SK-N-SH (cell line): ENCODE measurements at places on chromosomes 12 and 14.

- no peak for DNase-seq
These were observed 583.0 kb downstream of the TMEM121 start for GRCh38 chr14:106109337-106109736.

- no peak for DNase-seq
These were observed 71.8 kb downstream of the IQSEC3 start for GRCh38 chr12:138171-138897.

- DNase-seq: no peak
These were observed 149.4 kb upstream of the PRMT8 start for GRCh38 chr12:3341594-3341993.

- no peak for DNase-seq
These were observed 86.4 kb downstream of the EML1 start for GRCh38 chr14:99879401-99880295.

GRCh38 chr14:58129208-58129607 lies 22.8 kb downstream of the ARMH4 start:
- no peak for DNase-seq

DNA sequence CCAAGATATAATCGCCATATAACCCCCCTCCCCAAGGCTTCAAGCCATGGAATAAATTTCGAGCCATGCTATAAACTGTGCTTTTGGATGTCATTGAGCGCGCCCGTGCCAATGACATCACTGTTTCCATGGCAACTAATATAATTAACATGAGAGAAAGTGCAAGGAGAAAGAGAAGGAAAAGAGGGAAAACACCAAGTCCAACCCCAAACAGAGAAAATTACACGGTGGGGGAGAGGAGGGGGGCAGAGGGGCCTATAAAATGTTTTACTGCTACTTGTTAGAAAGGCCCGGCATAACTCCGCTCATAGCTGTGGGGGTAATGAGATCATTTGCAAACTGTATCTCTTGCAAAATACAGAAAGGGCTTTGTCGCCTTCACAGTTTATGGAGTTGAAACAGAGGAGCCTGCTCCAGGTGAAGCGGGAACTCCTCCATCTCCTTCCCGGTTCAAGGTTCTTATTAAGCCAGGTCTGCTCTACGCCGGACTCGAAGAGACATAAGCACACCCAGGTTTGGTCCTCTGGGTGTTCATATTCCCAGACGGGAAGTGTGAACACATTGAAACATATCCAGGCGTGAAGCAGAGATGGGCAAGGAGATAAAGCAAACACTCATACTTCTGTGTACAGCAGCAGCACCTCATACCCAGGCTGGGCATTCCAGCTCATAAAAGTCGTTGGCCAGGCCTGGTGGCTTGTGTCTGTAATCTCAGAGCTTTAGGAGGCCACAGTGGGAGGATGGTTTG lies 99.1 kb upstream of the MAP1LC3B2 start:
- no peak for DNase-seq

GRCh38 chr14:49950275-49951228 lies 57.7 kb downstream of the ARF6 start:
- DNase-seq: no peak

DNA sequence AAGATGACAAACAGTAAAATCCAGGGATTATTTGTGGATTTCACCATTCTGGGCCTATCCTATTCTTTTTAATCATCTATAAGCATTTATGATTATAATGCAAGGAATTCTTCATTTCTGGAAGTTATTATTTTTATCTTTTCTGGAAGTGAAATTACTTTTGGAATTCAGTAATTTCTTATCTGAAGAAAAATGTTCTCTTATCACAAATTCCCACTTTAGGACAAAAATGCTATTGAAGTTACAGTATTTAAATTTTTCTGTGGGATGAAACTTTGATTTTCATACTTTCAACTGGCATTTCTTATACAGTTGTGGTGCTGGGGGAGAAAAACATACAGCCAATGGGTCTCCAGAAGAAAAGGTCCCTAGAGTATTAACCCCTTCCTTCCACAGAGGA lies 96.0 kb downstream of the CAND1 start:
- no peak for DNase-seq

GRCh38 chr12:44835641-44836379 lies 40.3 kb downstream of the NELL2 start:
- no peak for DNase-seq

DNA sequence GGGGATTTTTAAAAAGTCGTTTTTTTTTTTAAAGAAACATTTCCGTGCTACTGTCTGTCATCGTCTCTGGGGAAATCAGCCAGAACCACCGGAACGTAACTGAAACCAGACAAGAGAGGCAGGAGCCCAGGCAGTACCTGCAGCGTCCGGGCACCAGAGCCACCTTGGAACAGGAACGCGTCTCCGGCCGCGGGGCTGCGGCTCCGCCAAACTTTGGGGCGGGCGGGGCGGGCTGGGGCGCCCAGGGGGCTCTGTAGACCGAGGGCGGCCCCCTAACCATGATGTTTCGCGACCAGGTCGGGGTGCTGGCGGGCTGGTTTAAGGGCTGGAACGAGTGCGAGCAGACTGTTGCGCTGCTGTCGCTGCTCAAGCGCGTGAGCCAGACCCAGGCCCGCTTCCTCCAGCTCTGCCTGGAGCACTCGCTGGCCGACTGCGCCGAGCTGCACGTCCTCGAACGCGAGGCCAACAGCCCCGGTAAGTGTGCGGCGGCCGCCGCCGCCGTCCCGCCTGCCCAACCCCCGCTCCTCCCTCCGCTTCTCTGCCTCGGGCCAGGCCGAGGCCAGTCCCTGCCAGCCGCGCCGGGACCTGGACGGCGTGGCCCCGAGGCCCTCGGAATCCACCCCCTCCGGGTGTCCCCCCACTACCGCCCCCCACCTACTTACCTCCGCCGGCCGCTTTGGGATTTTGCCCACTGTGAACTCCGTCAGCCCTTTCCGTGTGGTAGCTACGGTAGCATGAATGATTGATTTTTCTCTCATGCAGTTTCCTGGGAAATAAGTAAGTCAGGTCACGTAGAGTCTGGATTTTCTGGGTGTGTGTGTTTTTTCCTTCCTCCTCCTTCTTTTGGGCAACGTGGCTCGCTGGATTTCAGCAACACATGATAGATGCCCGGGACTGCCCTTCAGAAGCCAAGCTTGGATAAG lies 972 bp downstream of the SAMD4A start:
- peak; percentile 78 for DNase-seq

DNA sequence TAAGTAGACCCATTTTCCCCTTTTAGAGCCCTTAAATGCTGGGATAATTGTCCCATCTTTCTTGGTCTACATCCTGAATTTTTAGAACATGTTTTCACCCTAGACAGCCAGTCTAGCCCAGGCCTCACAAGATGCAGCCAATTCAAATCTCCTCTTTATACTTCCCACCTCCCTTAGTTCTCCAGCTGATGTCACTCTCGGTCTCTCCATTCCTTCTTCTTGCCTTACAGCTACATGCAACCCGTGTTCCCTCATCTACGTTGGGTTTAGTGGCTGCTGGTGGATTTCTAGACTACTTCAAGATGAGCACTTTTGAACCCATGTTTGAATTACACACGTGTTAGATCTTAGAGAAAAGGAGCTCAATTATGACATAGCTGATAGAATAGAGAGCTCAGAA lies 132.0 kb downstream of the PPM1H start:
- no peak for DNase-seq

DNA sequence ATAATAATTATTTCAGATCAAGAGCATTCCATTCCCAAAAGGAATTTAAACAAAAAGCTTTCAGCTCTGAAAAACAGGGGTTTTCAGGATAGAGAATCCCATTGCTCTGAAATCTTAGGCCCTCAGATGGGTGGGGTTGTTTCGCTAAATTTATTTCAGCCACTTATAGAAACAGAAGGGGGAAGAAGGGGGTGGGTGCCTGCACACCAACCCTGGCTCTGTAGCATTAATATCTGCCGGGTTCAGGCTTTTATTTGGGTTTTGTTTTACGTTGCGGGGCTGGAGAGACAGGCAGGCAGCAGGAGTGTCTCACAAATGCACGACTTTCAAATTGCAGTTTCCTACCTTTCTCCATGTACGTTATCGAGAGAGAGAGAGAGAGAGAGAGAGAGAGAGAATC lies 12.5 kb upstream of the ZFP36L1 start:
- DNase-seq: no peak

DNA sequence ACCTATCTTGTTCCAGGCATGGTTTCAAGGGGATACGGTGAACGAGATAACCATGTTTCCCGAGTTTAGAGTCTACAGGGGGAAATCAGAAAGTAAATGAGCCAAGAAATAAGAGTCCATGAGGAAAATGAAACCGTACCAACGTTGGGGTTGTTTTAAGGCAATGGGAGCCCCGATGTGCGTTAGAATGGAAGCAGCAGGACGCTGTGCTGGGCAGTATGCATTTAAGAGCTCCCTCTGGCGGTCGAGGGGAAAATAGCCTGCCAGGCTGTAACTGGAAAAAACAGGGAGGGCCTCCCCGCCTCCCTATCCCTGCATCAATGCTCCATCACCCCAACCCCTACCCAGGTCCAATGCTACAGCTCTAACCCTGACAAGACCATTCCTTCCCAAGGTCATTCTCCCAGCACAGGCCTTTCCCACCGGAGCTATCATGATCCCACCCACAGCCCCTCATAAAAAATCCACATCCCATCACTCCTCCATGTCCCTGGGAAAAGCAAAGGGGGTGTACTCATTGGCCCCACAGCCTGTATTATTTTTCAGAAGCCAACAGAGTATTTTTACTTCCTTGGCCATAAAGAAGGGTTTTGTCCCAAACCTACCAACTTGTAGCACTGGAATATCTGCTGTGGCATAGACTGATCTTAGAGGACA lies 226.3 kb upstream of the NOS1 start:
- peak; percentile 61 for DNase-seq

DNA sequence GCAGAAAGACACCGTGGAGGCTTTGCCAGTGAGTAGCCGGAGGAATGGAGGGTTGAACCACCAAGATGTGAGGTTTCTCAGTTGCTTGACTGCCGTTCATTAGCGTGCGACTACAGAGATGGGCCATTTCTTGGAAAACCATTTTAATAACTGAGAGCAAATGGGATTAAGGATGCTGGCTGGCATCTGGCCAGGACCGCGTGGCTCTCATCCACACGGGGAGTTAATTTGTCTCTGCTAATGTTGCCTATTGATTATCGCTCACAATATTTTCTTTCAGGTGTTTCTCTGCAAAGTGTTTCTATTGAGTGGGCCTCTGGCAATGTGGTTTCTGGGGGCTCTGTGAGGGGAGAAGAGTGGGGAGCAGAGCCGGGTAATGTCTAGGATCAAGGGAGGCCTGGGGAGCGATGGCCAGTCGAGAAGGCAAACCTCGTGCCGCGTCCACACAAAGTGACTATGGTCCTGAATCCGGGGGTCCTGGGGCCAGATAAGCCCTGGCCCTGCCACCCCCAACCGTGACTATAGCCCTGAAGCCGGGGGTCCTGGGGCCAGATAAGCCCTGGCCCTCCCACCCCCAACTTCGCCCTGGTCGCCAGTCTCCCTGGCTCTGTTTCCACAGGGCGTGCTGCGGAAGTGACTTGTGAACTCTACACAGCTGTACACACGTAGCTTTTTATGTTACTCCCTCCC lies 110.6 kb downstream of the PRMT8 start:
- no peak for DNase-seq

DNA sequence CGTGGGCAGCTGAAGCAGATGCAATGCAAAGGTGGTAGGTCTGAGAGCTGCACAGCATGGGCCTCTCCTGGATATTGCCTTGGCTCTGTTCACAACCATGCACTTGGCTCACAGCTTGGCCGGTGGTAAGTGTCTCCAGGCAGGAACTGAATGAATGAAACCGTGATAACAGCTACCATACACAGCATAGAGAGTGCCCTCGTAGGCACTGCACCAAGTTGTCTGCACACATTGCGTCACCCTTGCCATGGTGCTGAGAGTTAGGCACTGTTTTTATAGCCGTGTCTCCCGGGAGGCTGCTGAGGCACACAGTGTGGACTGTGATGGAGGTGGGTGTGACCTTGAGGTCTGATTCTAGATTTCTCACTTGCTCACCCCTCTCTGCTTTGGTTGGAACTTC lies 157.6 kb upstream of the VASH1 start:
- DNase-seq: no peak

- DNase-seq: no peak
These were observed 13.0 kb downstream of the FGD6 start for GRCh38 chr12:95204141-95204866.

DNA sequence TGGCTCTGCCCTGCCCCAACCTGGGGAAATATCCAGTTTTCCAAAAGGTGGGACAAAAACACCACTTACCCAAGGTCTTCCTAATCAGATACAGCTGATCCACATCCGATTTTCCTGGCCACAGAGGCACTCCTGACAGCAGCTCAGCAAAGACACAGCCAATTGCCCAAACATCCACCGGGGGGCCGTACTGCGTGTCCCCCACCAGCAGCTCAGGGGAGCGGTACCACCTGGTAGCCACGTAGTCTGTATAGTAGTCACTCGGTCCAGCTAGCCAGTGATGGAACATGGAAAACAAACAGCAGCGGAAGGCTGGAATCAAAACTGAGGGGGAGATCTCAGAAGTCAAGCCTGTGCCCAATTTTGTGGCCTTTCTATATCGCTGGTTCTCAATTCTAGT lies 28.8 kb downstream of the DMAC2L start:
- DNase-seq: peak; percentile 32

DNA sequence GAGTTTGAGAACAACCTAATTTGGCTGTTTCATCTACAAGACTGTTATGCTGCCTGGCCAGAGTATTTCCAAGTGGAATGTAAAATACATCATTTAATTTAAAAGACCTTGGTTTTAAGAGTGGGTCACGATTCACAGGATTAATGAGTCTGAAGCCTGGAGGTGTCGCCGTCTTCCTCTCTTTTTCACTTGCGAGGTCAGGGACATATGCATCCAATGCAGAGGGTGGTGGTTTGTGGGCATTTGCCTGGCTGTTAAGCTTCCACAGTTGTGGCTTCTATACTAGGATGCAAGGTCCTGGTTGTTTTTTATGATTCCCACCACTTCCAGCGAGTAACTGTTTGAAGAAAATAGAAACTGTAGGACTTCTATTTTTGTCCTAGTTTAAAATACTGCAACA lies 22.8 kb upstream of the RASSF3 start:
- no peak for DNase-seq

DNA sequence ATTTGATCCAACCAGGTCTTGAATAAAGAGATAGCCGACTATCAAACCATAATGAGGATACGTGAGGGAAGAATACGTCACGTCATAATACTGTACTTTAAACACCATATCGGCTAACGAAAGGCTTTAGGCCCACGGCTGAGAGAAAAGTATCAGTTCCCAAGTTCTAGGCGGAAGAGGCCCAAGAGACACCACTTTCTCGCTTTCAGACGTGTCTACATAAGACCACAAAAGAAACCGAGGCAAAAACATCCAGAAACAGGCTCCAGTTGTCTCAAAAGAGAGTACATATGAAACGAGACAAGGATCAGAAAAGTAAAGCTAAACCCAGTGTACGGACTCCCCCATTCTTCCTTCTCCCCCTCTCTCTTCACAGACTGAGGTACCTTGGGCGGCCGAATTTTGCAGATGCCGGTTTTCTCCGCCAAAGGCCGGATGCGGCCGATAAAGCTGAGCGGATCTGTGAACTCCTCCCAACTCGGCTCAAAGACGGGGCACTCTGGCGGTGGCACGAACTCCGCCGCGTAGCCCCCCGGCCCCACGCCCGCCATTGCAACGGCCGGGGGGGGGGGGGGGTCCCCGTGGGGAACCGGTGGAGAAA lies 479 bp downstream of the KDM5A start:
- DNase-seq: no peak
